ENCODE measurements at places on chromosomes 5 and 9. TPM values are rescaled to one million over a fixed set of nuclear protein-coding genes. Genes with fewer than 3 reads are reported as not detected.
A peak's percentile ranks its signal among the peaks of the same experiment; 100 is the strongest.

The DPH7 gene
- total RNA-seq: 26.2 TPM

DNA sequence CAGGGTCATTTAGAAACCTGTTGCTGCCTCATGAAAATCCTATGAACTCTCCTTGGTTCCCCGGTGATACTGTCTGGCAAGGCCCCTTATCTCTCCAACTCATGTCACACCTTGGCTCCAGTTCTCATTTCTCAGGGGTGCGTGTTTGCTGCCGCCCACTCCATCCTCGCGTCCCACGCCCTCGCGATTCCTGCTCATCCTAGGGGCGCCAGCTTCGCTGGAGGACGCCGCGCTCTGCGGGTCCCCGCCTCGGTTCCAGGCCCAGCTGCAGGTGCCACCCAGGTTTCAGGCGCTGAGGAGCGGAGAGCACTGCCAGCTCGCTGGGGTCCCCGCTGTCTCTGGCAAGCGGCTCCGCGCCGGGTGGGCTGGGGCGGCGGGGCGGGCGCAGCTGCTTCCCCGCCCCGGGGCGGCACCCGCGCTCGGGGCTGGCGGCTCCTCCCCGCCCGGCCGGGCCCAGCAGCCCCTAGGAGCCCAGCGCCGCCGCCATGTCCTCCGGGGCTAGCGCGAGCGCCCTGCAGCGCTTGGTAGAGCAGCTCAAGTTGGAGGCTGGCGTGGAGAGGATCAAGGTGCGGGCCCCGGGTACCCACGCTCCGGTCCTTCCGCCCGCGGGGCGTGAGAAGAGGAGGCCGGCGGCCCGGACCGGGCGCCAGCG, at the start of gene GNG10:
Gene GNG10 (plus strand): TSS at position 456 of the 652 bp plus-strand sequence. CDS start 30 bp downstream, at position 486.
- DNase-seq: peak; percentile 98

DNA sequence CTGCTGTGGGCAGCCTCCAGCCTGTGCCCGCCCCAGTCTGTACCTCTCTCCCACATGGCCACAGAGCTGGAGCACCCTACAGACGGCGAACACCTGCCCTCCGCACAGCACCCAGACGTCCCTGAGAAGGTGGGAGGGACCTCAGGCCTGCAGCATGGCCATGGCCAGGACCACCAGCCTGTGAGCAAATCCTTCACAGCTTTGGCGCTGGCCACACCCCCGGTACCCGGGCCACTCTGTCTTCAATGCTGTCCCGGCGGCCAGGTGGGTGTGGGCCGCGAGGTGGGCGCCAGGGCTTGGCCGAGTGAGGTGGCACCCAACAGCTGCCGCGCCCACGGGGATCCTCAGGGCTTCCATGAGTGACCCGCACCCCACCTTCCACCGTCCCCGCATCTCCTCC, 18.7 kb downstream of the NOTCH1 start:
- DNase-seq: no peak

DNA sequence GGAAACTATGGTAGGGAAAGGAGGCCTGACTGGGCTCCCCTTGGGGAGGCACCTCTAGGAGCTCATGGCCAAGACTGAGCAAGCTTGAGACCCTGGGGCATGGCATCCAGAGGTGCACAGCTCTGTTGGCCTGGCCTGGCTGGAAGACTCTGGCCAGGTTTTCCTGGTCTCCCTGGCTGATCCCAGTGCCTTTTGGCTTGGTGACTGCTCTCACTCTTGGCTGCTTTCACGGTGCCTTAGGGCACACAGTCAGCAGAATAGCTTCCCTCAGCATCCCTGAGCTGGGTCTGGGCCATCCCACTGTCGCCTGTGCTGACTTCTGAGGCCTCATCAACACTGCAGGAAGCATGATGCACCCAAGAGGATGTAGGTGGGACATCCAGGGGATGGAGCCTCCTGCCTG, 13.4 kb upstream of the DELE1 start:
- no peak for DNase-seq

- DNase-seq: peak; percentile 42
Measured at GRCh38 chr9:117214416-117214815, 200.4 kb downstream of the ASTN2 start.

DNA sequence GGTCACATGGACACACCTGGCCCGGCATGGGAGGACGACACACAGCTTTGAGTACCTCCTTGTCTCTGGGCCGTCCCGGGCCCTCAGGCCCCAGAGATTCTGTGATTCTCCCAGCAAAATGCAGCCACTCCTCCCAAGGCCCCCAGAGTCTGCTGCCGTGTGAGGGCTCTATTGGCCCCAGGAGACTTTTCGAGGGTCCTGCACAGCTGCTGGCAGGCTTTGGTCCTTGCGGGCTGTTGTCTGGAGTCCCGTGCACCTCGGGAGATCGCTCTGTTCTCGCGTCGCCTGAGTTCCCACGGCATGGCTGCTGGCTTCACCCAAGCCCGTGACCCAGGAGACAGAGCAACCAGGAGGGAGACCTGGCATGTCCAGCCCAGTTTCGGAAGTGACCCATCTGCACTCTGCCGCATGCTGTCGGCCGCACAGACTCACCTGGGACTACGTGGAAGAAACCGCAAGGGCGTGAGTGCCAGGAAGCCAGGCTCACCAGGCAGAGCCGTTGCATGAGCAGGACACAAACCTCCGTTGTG, 46.8 kb upstream of the NKD2 start:
- DNase-seq: peak; percentile 53

The CCNO gene
- total RNA-seq: 1.4 TPM

DNA sequence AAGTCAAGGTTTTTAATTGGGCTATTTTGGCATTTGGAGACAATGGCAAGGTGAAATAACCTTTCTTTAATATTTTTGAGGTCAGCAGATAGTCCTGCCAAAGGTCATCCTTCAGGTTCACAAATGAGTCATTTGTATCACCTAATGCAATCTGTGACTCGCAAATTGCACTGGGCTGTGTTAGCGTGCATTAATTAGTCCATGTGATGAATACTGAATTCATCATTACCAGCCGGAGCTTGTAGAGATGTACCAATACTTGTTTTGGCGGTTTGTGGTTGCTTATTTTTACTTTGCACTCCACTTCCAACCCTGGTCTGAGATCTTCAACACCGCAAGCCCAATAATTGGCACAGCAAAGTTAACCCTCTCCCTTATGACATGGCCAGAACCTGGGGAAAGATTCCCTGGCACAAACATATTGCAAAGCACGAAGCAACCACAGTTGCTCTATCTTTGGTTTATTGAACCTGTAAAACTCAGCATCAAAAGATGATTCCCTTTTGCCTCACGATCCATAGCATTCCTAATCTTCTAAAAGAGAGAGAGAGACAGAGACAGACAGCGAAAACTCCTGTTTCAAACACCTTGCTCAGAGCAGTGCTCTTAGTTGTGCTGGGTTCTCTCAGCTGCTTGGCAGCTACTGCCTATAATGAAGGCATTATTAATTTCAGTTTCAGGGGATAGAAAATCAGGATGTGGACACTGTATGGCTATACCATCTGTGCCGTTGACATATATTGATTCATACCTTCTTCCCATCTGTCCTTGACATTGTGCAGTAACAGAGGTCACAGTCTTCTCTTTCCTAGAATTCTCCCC, 178.1 kb downstream of the EBF1 start:
- DNase-seq: no peak

The ITK gene
- total RNA-seq: not detected

The PRDM9 gene
- total RNA-seq: not detected
